ENCODE measurements at places on chromosomes 11 and 22.

DNA sequence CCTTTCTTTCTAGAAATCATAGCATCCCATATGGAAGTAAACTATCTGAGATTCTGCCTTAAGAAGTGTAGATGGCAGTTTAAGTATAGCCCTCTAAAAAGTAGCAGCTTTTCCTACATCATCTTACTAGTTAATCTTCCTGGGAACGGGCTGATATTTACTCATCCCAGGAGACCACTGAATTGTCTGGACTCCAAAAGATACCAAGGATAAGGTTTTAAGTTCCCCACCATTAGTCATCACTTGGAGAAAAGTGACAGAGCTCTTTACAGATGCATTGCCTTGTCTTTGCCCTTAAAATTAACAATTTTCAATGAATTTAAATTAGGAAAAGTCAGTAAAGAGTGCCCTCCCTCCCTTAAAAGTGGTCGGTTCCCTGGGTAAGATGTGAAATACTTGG, 129.5 kb downstream of the MAML2 start:
- DNase-seq = no peak

DNA sequence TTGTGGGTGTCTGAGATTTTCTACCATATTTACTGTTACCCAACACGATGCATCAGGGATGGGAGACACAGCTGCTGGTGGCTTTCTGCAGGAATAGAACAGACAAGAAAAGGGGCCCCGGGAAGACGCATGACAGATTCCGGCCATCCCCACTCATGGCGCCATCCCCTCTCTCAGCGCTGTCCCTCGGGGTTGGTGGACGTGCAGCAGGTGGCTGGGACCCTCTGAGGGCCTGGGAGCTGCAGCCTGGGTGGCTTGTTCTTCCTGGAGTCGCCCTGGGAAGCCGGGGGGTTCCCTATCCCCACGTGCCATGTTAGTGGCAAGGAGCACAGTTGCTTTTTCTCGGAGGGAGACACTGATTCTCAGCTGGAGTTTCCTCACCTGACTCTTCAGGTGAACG, 1123.3 kb downstream of the BRD1 start:
- DNase-seq = no peak

GRCh38 chr11:72972496-72973128, 158.4 kb downstream of the ATG16L2 start:
- no peak for DNase-seq

DNA sequence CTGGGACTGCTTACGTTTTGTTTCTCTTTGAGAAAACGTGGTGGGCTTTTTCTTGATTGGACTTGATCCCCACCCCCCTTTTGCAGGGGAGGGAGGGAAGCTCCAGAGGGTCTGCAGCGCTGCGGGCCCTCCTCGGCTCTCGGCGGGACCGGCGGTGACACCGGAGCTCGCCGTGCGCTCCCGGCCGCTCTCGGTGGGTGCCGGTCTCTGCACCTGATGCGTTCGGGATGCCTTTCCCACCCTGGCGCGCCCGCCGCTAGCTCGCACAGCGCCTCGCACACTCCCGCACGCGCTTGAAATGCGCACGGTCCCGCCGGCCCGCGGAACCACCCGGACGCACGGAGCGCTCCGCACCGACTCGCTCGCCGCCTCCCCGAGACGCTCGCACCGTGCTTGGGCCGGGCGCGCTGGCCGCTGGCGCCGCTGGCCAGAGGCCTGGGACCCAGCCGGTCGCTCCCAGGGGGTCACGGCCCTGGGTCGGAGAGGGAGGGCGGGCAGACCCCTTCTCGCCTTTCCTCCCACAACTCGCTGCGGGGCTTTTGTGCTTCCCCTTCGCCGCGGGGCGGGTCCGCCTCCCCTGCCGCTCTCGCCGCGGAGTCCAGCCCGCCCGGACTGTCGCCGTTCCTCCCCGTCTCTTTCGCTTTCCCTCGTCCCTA, 1.0 kb downstream of the ZBTB16 start:
- DNase-seq = no peak

- no peak for DNase-seq
Observed at GRCh38 chr11:73192272-73192671, 25.8 kb upstream of the P2RY2 start.

DNA sequence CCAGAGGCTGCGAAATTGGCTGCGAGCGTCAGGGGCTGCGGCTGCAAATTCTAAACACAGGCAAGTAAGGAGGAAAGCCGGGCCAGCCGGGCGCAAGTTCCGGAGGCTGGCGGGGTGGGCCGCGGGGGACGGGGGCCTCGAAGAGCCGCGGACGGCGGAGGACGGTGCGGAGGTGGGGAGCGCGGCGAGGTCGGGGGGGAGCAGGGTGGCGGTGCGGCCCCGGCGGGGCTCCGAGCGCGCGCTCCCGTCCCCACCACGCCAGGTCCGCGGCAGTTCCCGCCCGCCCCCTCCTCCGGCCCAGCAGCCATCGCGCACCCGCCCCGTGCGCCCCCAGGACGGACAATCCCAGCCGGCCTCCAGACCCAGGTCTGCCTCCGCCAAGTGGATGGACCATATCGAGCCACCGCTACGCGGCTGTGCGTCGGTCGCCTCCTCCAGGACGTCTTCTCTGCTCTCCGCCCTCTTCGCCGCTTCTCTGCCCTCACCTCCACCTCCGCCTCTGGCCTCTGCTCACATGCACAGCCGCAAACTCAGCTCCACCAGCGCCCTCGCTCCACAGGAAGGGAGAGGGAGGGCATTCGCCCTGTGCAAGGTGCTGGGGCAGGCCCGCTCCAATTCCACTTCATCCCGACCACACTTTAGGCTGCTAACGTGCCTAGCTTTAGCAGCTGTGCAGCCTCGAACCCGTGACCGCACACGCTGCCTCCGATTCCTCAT, 7.2 kb downstream of the ELFN2 start:
- DNase-seq = no peak

All from NCI-H1048 (cell line).